BJ (cell line): ENCODE measurements at places on chromosomes 7 and 10.

GRCh38 chr10:89283025-89283935 is 18.6 kb upstream of the IFIT2 start:
- DNase-seq: no peak

DNA sequence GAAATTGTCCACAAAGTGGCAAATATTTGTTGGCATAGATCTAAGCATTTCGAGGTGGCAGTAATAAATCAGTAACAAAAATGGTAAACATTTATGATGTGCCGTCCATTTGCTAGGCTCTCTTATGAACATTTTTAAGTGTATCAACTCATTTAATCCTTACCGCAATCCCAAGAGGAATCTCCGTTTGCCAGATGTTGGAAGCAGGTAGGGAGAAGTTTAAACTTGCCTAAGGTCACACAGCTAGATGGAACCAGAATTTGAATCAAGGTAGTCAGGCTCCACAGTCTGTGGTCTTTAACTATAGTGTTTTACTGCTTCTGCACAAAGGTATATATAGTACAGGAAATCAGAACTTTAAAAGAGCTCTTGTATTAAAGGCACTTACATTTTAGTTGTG is 2.6 kb downstream of the MKLN1 start:
- DNase-seq: no peak

DNA sequence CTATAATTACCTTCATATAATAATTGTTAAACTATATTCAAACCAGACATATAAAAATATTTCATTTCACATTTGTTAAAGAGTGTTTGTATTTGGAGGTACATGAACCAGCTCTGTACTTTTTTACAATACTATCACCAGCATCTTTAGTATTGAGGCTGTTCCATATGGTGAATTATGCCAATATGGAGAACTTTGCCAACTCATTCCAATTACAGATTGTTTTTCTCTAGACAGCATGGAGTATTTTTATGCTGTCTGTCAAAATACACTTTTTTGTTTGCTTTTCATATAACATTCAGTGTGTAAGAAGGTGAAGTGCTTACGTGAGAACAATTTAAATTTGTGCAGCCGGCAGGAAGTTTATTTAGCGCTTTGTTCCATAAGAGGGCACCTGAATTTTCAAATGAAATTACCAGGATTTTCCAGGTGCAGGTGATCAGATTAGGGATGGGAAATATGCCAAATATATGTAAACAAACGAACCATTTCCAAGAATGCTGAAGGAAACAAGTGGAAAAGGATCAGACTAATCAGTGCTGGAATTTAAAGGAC is 54.9 kb downstream of the SEMA3E start:
- DNase-seq: no peak

DNA sequence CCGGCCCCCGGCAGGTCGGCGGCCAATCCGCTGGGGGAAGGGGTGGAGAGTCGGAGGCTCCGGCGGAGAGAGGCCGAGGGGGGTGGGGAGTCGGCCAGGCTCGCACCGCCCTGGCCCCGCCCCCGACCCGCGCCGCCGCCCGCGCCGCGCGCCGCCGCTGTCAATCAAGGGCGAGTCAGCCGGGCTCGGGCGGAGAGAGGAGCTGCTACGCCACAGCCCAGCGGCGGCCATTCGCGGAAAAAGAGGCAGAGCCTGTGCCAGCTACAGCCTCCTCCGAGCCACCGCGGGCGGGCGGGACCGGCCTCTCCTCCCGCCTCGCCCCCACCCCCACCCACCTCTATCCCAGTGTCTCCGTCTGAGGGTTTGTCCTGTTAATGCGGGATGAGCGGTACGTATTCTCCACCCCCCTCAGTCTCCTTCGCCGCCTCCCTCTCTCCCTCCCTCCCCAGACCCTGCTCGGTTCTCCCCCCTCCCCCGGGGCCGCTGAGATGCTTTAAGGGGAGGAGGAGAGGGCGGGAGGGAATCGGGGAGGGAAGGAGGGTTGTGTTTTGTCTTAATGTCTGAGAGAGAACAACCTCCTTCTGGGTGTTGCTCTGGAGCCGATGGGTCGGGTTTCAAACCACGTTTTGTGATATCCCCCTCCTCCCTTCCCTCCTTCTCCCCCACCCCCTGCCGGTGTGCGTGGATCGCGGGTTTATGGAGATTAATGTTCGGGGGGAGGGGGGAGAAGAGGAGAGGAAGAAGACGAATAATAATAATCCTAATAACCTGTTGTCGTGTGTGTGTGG is at the start of gene SP4:
TSS of gene SP4 (plus strand) at position 213 of the 788 bp plus-strand sequence. CDS start at position 382, 169 bp downstream.
- DNase-seq: peak; percentile 62

DNA sequence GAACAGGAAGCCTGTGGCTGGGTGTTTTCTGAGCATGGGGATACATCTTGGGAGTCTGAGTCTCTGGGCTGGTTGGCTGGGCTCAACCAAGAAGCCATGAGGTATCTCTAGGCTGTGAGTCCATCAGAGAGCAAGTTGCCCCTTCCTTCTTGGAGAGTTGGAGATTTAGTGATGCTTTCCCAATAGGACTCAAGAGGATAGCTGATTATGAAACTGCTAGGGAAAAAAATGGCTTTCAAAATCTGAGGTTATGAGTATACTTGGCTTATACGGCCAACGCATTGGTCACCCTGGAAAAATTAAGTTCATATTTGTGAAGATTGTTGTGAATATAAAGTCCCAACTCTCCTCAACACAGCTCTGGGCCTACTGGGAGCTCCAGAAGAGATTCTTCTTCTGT is 162.7 kb upstream of the KMT2E start:
- no peak for DNase-seq

DNA sequence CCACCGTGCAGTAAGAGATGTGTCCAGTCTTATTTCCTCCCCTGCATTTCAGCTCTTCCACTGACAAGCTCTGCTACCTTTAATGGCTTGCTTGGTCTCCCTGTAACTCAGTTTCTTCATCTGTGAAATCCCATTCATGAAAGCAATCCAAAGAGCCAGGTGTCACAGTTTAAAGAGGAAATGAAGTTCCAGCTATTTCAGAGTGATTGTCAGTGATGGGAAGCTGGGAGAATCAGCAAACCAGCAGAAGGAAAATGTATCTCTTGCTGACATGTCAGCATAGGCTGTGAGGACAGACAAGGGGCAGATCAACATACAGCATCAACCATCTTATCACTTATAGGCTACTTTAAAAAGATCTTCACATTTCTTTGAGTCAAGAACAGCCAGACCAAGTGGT is 445.3 kb downstream of the ADRA2A start:
- no peak for DNase-seq

DNA sequence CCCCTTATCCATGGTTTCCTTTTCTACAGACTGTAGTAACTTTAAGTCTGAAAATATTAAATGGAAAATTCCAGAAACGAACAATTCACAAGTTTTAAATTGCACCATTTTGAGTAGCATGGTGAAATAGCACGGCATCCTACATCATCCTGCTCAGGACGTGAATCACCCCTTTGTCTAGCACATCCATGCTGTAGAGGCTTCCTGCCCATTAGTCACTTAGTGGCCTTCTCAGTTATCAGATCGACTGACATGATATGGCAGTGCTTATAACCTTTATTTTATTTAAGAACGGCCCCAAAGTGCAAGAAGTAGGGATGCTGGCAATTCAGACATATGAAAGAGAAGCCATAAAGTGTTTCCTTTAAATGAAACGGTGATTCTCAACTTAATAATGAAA is 82.7 kb downstream of the CPXM2 start:
- peak; percentile 73 for DNase-seq

DNA sequence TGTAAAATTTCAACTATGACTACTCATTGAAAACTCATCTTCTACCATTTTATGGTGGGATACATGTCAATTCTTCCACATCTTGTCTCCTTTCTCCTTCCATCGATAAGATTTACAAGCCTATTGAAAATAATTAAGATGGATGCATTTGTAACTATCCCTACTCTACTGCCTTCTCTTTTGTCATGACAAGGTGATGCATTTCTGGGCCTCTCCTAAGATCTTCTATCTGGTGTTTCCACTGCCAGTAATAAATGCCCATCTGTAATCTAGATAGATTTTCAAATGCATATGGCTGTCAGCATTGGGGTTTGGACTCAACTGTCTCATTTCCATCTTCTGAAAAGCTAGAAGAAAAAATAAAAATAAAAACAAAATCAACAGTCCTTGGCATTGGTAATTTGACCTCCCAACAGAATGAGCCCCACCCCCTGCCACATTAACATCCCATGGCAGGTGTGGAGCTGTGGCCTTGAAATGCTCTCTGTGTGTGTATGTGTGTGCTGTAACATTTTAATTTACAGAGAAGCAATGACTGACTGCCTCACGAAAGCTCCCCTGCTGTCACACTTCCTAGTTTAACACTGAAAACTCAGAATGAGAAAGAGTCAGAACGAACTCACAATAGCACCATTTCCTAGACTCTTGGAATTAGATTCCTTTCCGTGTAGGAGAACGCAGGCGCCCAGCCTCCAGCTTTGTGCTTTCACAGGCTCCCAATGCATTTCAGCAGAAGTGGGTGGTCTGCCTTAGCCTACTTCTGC is 74.2 kb downstream of the RHOBTB1 start:
- DNase-seq: no peak

DNA sequence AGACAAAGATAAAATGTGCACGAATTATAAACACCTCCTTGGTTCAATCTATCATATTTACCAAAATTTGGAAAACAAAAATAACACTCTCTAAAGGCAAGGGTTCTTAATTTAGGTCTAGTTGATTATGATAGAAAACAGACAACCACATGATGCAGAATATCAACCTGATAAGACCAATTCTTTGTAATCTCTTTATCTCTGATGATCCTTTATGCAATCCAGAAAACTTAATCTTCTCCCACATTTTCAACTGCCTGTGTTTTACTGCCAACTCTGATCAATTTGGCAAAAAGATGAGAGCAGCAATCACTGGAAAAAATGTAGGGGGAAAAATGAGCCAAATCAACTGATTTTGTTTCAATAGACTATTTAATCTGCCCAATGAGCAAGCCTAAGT is 148.5 kb downstream of the LRRN3 start:
- DNase-seq: no peak

- no peak for DNase-seq
Measured at GRCh38 chr7:32479574-32480200, 10.5 kb downstream of the LSM5 start.

- DNase-seq: no peak
Measured at GRCh38 chr10:1294748-1295147, 238.6 kb downstream of the WDR37 start.

DNA sequence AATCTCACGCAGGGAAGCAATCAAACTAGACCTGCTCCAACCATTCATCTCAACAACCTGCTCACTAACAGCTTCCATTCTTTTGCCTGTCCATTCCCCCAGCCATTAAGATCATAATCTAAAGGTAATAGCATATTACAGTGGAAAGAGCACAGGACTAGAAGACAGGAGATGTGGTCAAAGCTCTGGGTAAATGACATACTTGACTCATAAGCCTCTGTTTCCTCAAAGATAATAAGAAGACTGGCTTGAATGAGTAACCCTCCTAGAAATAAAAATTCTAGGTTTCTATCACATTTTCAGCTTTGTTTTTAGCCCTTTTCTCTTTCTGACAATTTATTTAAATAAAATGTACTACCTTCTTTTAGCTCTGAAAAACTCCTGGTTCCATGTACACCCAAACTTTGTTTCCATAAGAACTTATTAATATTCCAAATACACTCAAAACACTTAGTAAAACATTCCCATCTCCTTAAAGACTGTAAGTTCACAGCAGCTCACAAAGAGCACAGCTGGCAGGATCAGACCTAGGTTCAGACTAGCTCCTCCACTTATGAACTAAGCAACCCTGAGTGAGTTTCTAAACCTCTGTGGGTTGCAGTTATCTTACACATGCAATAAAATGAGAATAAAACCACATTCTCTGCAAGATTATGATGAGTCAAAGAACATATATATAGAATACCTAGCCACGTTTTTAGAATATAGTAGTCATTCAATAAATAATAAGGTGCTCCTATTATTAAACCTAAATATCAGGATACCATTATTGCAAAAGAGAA is 11.6 kb downstream of the FAM204A start:
- DNase-seq: no peak

DNA sequence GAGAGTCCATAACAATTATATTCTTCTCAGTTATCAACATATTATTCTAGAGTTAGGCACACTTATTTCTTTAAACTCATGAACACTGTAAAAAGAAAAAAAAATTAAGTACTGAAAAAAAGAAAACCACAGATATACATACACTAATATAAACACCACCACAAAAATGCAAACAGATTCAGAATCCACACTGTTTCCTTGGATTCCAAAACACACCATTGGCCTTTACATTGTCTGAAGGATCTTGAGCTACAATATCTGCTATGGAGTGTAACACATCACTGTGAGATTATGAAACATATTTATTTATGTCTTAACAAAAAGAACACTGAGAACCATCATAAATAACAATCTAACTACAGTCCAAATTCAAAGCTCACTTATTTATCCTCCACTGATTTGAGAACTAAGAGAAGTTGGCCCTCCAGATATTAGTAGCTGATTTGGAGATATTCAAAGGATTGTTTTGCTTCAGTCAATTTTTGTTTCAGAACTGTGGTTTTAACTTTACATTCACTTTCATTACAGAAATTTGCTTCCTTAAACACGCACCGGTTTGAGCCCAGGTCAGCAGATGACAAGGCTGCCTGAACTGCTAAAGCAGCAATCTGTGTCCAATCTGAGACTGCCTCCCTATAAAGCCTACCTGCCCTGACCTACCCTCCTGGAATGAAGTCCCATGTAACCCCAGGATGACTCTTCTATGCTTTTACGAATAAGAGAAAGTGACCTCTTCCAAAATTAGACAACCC is 47.0 kb upstream of the CDK1 start:
- DNase-seq: no peak

DNA sequence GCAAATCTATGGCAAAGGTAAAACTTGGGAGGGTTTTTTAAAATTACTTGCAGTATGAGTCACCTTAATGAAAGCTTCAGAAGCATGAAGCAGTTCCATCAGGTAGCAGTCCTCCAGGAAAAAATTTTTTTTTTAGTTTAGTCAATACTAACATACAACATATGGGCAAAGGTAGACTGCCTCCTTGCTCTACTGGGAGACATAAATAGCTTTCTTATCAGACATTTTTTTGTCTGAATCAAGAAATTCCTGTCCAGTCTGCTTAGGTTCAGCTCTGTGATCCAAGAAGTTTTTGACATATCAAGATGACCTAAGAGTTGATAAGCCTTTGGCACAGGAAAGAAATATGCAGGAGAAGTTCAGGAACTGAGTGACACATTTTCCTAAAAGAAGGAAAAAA is 171.5 kb upstream of the TCF7L2 start:
- DNase-seq: no peak

- no peak for DNase-seq
Measured at GRCh38 chr10:35503578-35503977, 101.6 kb upstream of the GJD4 start.

GRCh38 chr7:122425731-122426130 is 121.2 kb upstream of the FEZF1 start:
- DNase-seq: no peak

GRCh38 chr10:789831-790701 is 100.6 kb upstream of the DIP2C start:
- DNase-seq: no peak
